ENCODE measurements at places on chromosomes 1 and 21.

- DNase-seq, result no peak
These were observed 147.2 kb downstream of the CRB1 start for GRCh38 chr1:197415221-197415620.

- peak; percentile 67 for DNase-seq
These were observed 128.6 kb downstream of the LHX4 start for GRCh38 chr1:180358649-180359048.

GRCh38 chr1:1058921-1059493, 15.1 kb downstream of the RNF223 start:
- no peak for DNase-seq

- no peak for DNase-seq
These were observed 35.8 kb downstream of the IER5 start for GRCh38 chr1:181124291-181124751.

DNA sequence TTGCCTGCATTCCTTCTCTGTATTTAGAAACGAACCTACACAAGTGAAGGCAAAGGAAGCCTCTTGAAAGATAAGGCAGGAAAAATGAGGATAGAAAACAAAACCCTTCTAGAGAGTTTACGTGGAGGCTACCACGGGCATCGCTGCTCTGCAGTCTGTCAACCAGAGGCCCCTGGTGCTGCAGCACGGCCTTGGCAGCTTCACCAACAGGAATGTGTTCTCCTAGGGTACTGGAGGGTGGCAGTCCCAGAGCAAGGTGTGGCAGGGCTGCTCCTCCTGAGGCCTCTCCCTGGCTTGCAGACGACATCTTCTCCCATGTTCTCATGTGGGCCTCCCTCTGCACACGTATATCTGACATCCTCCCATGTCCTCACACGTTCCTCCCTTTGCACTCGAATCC, 57.6 kb upstream of the SAMD11 start:
- DNase-seq, result no peak

DNA sequence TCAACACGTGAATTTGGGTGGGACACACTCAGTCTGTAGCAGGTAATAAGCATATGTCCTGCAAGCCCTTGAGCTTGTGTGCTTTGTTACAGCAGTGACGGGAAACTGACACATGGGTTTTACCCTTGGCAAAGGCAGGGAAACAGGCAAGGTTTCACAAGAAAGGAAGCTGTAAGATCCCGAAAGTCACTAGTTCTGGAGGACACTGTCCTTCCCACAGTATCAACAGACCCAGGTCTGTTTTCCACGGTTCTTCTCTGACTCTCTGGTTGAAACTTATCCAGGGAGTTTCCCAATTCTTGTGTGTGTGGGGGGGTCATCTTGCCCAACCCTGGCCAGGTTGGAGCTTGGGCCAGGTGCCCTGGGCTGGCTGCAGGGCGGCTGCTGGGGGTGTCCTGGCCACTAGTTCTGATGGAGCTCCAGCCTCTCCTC, 29.3 kb upstream of the ZBTB21 start:
- DNase-seq, result no peak

GRCh38 chr1:34851431-34852105, 8.0 kb downstream of the SMIM12 start:
- DNase-seq, result no peak

DNA sequence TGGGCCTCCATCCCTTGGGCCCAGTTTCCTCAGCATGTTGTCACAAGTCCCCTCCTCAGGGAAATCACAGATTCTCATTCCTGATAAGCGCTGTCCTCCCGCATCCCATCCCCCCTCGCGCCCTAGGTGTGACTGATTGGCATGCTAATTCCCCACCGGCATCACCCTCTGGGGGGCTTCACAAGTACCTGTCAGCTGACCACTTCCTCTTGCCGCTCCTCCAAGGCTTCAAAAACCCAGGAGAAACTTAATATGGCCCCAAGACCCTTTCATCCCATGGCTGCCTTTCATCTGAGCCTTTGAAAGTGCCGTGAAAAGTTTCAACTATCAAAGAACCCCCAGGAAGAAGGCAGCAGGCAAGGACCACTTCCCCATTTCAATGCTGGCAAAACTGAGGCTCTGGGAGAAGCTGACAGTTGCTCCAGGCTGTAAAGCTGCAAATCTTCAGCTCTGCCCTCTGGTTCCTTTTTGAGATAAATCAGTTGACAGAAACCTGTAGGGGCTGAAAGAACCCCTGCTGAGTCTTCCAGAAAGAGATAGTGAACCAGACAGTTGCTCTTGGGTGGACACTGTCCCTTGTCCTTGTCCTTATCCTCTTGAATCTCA, 12.8 kb upstream of the MIXL1 start:
- DNase-seq, result no peak

All from cerebellar cortex (tissue), 1 donor.